ENCODE measurements at places on chromosomes 3 and 15. TPM values are rescaled to one million over a fixed set of nuclear protein-coding genes. Genes with fewer than 3 reads are reported as not detected.

Gene PPARG
- total RNA-seq = 3.0 TPM

Gene ST3GAL6
- 10.6 TPM for total RNA-seq

Gene HTR3E
- not detected for total RNA-seq

Gene TNFAIP8L3
- total RNA-seq = 5.5 TPM

Gene TLE3
- 28.8 TPM for total RNA-seq

Gene GPR149
- total RNA-seq = 22.1 TPM

Gene GOLGA8H
- total RNA-seq = 2.1 TPM

Gene ELP6
- 42.4 TPM for total RNA-seq

Gene GOLGA8N
- 4.6 TPM for total RNA-seq

All from diencephalon (tissue), 1 donor.